ENCODE measurements at places on chromosomes 6 and 20.
A peak's percentile ranks its signal among the peaks of the same experiment; 100 is the strongest.

GRCh38 chr20:8724884-8725283 lies 344.0 kb upstream of the PLCB4 start:
- no peak for DNase-seq

DNA sequence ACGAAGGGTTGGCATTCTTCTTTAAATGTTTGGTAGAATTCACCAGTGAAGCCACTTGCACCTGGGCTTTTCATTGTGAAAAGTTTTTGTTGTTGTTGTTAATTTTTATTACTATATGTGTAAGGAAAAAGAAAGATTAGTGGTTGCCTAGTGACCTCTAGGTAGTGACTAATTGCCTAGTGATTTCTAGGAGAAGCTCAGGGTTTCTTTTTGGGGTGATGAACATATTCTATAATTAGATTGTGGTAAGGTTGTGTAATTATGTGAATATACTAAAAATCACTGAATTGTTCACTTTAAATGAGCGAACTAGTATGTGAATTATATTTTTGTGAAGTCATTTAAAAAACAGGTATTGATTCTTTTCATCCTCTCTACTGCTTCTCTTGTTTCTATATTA lies 123.8 kb upstream of the TMEM170B start:
- no peak for DNase-seq

GRCh38 chr6:21665392-21666200 lies 72.0 kb downstream of the SOX4 start:
- no peak for DNase-seq

GRCh38 chr20:63005365-63005861 lies 1.4 kb downstream of the BHLHE23 start:
- no peak for DNase-seq

DNA sequence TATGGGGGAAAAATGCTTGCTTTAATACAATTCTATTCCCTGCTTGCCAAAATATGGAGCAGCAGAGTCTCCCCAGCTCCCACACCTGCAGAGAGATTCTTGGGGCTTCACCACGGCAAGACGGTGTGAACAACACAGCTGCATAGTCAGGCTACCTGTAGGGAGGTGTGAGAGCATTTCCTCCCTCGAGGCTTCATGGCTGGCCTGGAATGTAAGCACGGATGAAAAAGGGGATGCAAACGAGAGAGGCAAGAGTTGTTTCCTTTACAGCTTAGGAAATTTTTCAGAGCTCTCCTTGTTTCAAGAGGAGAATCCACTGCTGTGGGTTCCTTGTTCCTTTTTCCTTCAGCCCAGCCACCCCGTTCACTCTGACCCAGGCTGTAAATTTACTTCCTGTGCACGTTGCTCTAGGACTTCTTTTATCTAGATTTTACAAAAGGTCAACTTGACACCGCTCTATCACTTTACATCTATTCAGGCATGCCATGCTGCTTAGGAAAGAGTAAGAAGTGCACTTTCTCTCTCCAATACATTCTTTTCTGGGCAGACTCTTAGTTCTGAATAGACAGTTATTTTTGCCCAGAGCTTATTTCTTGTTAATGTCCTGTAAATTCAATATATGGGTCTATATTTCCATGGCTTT lies 197.1 kb downstream of the KHDC1L start:
- no peak for DNase-seq

- no peak for DNase-seq
Measured at GRCh38 chr20:61636531-61637116, 384.6 kb downstream of the CDH4 start.

- DNase-seq = no peak
Measured at GRCh38 chr20:63498960-63499337, at the start of gene EEF1A2. Gene EEF1A2, minus strand, starts transcription at chr20:63499083. Its CDS starts 1,320 bp downstream, at chr20:63497763.

- no peak for DNase-seq
Measured at GRCh38 chr6:78693835-78694234, 173.5 kb upstream of the IRAK1BP1 start.

DNA sequence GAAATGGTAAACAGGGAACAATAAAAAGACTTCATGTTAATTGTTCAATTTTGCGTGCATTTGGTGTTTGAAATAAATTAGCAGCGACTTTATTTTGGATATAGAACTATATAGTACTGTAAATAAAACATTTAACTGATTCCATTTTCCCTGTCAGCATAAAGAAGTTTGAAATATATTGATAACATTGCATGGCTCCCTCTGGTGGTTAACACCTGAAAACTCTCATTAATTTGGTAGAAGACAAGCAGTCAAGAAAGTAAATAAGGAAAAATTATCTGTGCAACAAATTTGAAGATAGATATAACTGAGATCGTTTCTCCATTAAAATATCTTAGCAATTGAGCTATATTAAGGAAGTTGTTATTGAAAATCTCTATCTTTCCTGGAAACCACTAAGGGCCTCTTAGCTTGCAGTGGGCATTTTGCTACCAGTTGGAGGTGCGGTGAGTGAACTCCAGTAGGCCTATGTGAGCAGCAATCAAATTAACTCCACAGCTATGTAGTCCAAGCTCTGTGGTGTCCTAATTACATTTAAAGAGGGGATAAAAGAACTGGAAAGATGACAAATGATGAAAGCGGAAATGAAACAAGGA lies 435.7 kb upstream of the FKBP1C start:
- peak; percentile 36 for DNase-seq

DNA sequence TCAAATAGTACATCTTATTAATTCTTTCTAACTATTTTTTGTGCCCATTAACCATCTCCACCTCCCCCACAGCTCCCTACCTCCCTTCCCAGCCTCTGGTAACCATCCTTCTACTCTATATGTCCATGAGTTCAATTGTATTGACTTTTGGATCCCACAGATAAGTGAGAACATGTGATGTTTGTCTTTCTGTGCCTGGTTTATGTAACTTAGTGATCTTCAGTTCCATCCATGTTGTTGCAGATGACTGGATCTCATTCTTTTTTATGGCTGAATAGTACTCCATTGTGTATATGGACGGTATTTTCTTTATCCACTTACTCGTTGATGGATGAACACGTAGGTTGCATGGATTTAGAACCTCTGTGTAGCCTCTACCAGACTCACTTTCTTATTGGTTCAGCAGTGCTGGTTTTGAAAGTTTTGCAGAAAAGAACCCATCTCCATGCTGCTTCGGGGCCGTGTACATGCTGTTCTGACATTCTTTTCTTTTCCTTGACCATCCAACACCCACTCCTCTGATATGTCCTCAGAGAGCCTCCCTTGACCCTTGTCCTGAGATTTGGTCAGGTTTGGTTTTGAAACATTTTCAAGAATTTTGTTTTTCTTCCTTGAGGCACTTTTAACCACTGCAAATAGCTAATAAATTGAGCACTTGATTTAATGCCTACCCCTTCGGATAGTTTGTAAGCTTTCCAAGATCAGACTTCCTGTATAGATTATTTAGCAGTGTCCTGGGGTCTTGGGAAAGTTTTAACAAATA lies 231.2 kb upstream of the ZFP64 start:
- DNase-seq = no peak

DNA sequence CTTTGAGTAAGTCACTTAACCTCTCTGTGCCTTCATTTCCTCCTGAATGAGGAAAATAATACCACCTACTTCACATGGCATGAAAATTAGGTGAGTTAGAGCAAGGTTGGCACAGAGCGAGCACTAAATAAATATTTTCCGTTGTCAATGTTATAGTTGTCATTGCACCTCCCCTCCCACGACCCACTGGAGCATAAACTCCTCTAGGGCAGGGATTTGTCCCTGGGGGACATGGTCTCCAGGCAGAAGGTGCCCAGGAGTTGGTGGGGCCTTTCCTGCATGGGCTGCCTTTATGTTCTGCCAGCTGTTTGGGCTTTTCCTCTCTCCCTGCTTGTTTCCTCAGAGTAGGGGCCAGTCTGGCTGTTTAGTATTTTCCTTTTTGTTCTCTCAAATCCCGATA lies 1.3 kb upstream of the ANGPT4 start:
- DNase-seq = no peak

- DNase-seq = no peak
Measured at GRCh38 chr6:87154641-87154992, 748 bp upstream of the ZNF292 start.

DNA sequence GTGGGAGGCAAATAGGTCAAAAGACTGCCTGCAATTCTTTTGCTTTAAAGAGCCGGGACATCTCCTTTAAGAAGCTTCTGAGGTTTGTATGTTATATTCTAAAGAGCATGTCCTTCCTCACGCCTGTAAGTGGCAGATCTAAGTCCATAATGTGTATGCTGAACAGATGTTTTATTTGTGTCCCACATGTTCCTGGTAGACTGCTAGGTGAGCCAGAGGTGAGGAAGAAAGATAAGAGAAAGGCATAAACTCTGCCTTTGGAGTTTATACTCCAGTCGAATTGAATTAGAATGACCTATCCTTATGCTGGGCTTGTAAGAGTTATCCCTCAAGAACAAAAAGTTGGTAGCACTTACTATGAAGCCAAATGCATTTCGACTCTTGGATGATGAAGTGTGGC lies 27.2 kb upstream of the ADGRG6 start:
- no peak for DNase-seq

DNA sequence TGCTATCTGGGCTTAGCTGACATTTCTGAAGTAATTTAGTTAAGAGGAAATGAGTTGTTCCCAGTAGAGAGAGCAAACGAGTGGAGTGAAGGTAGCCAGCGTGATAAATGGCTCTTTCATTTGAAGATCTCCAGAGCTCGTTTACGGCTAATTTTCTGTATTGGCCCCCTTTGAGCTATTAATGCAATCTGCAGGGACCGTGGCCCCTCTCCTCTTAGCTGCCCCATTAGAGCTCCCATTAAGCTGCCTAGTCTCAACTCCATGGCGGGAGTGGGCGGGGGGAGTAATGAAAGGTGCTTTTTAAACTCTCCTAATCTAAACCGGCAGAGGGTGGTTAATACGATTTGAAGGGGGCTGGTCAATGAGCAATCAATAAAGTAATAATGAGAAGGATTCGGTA lies 12.5 kb downstream of the TFAP2B start:
- no peak for DNase-seq

DNA sequence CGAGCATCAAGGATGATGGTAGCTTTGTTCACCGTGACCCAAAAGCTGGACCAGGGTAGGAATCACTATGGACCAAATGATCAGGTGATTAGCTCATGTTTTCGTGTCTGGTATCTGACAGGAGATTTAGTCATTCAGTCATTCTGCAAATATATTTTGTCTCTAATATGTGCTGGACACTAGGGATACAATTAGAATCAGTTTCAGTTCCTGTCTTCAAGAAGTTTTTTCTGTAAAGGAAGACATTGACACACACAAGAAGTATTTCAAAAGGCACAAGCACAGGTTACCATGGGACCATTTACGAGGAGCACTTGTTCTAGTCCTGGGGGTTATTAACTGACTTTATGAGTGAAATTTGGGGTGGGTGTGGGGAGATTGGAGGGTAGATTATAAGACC lies 244.9 kb downstream of the HIVEP2 start:
- DNase-seq = no peak

DNA sequence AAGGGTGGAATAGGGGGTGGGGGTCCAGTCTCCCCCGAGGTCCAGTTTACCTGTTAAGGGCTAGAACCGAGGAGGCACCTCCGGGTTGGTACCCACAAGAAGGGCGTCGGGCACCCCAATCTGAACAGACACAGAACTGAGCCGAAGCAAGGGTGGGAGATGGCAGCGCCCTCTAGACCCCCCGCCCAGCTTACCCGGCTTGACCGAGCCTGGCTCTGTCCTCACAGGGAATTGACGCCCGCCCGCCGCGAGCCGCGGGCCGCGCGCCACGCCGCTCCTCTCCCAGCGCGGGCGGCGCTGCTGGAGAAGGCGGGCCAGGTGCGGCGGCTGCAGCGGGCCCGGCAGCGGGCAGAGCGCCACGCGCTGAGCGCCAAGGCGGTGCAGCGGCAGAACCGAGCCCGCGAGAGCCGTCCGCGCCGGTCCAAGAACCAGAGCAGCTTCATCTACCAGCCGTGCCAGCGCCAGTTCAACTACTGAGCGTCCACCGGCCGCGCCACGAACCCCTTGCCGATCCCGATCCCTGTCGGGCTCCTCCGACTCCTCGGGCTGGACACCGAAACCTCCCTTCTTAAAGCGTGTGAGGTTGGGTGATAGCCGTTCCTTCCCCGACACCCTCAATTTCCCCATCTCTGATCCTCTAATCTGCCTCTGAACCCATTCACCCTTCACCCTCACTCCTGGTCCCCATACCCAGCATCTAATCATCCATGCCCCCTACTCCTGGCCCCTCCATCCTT lies 5.9 kb downstream of the TP53INP2 start:
- DNase-seq = peak; percentile 50

- DNase-seq = no peak
Measured at GRCh38 chr20:37911261-37911660, 8.3 kb downstream of the VSTM2L start.

DNA sequence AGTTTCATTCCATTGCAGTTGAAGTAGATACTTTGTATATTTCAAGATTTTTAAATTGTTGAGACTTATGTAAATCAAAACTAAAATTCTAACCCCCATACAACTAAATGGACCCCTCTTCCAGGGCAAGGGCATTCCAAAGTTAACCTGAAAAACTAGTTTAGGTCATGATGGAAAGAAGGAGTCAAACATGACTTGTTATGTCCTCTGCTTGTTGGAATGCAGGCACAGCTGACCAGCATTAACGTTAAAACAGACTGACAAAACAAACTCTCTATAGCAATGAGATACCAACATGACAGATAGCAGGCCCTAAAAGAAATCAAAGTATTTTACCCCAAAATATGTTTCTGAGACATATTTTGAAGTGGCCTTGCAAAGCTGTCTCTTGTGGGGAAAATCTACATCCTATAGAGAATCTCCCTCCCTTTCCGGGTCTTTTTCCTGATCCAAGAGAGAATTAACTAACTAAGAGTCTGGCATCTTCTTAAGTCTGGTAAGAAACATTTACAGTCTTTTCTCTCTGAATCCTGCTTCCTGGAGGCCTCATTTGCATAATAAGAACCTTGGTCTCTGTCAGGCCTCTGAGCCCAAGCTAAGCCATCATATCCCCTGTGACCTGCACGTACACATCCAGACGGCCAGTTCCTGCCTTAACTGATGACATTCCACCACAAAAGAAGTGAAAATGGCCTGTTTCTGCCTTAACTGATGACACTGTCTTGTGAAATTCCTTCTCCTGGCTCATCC lies 124.3 kb upstream of the ATXN1 start:
- DNase-seq = no peak

DNA sequence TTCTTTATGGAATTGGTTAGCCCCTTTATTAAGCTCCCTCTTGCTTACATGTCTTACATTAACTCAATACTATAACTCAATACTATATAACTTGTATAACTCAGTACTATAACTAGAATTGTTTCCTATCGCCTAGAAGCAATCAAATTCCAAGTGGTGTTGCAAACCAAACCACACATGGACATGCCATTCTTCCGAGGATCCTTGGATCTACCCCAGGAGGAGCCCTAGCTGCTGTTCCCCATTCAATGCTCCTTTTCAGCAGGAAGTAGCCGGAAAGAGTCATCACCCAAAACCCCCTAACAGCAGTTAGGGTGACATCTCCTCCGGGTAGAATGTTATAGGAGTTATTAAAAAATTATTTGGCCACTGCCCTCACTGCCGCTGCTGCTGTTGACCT lies 40.5 kb downstream of the PLN start:
- no peak for DNase-seq

- no peak for DNase-seq
Measured at GRCh38 chr6:47862731-47863130, 80.9 kb downstream of the OPN5 start.

GRCh38 chr6:63663956-63664281 lies 28.3 kb downstream of the PHF3 start:
- no peak for DNase-seq

All from HS-5 (cell line).